ENCODE measurements at places on chromosomes 3 and 15. TPM values are rescaled to one million over a fixed set of nuclear protein-coding genes. Genes with fewer than 3 reads are reported as not detected.

PDHB gene
- 59.0 TPM for total RNA-seq

CCR9 gene
- 0.76 TPM for total RNA-seq

GOLGA6B gene
- total RNA-seq: not detected

COLQ gene
- total RNA-seq: 1.9 TPM

ALDH1A2 gene
- not detected for total RNA-seq

GP5 gene
- 0.22 TPM for total RNA-seq

LRRC31 gene
- total RNA-seq: not detected

P2RY12 gene
- 0.73 TPM for total RNA-seq

TTLL3 gene
- 84.6 TPM for total RNA-seq

ACTC1 gene
- not detected for total RNA-seq

LRRC2 gene
- not detected for total RNA-seq

PLAAT1 gene
- total RNA-seq: not detected

- no peak for DNase-seq
Measured at GRCh38 chr3:10136426-10137005, 5.1 kb upstream of the VHL start.

DNA sequence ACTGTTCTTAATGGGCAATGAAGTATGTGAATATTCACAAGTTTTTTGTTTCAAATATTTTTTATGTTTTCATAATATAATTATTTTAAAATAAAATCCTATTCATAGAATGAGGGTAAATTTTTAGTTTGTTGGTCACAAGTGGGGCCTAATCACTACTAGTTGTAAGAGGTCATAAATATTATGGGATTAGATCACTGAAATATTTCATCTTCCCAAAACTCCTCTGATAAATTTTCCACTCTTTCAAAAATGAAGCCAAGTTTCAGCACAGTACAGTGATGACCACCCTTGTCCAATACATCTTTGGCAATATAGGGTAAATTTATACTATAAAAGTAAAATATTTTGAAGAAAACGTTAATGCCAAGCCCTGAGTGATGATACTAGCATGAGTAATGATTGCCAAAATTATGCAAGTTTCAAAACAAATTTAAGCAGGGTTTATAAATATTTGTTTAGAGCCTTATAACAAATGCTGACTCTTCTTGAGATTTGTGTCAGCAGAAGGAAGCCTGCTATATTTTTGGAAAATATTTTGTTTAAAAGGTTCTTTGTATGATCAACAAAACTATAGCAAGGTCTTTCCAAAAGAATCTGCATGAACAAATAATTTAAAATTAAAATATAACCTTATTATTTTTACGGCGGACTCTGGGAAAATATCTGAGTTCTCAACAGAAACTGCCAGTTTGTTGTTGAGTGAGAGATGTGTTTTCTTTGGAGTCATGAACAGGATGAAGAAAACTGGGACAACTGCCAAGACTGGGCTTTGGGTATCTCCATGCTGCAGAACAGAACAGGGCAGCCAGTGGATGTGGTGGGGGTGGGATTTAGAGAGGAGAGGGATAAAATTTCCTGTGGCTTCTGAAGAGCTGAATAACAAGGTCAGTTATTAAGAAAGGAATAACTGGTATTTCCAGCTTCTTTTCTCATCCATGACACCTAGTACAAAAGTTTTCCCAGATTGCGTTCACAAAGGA, 17.9 kb upstream of the TM4SF1 start:
- no peak for DNase-seq

DNA sequence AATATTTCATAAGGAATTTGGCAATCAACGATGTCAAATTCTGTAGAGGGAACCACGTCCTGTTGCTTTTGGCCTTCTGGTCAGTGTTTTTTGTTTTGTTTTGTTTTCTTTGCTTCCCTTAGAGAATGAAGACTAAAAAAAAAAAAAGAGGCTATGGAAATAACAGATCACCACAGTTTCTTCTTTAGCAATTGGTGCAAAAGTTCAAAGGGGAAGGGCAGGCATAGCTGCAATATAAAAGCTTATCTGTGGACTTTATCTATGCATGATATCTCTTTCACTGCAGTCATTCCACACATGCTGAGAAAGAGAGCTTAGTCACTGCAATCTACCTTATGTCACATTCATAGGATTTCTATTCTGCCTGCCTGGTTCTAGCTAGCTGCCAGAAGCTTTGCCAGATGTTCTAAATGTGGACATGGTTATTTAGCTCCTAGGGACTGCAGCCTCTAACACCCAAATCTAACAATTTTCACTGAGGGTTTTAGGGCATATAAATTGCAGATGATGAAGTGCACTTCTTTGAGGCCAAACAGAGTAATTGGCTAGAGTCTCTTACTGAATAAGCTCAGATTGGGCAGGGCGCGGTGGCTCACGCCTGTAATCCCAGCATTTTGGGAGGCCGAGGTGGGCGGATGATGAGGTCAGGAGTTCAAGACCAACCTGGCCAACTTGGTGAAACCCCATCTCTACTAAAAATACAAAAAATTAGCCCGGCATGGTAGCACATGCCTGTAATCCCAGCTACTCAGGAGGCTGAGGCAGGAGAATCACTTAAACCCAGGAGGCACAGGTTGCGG, 637.2 kb downstream of the NTRK3 start:
- DNase-seq: no peak

- DNase-seq: no peak
Measured at GRCh38 chr3:186418671-186419145, 56.7 kb upstream of the DGKG start.

GRCh38 chr3:134059035-134059601, 29.4 kb upstream of the SLCO2A1 start:
- DNase-seq: no peak

DNA sequence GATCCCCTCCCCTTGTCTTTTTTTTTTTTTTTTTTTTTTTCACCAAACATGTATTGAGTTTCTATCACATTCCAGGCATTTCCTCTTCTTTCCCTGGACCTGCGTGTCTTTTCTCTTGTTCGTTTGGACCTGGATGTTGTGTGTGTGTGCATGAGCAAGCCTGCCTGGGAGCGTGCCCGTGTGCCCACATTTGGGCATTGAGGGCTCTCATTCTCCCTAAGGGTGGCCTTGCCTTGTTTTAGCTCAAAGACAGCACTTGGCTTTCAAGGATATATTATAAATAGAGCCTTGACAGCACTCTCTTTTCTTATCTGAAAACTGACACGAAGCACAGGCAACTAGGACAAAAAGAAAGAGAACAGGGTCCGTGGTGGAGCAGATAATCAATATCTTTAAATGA, 39.0 kb upstream of the SLC25A26 start:
- DNase-seq: no peak

- DNase-seq: no peak
Measured at GRCh38 chr3:55902221-55902900, 415.3 kb upstream of the WNT5A start.

DNA sequence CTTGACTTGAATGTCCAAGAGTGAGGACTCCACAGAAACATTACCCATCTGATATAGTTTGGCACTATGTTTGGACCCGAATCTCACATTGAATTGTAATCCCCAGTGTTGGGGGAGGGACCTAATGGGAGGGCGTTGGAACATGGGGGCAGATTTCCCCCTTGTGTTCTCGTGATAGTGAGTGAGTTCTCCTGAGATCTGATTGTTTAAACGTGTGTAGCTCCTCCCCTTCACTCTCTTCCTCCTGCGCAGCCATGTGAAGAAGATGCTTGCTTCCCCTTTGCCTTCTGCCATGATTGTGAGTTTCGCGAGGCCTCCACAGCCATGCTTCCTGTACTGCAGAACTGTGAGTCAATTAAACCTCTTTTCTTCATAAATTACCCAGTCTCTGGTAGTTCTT, 273.9 kb upstream of the TBC1D5 start:
- DNase-seq: no peak

DNA sequence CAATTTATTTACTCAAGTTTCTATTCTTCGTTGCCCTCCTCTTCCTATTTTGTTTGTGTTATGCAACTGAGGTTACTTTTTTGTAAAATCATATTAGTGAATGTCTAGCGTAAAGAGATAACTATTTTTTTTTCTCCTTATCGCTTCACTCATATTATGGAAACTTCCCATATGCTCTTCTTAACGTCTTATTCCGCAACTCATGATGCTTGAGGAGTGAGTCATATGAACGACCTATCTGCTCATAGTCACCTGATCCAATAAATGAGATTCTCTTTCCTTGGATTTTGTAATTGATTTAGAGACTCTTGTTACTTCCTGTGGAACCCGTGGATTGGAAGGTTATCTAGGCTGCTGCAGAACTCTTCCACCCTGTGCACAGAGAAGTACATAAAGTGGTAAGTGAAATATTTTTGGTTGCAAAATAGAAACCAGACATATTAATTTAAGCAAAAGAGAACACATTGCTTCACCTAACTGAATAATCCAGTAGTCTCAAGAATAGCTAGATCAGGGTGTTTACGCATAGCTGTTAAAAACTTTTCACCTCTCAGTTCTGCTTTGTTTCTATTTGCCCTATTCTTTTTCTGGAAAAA, 719.3 kb upstream of the SGO1 start:
- no peak for DNase-seq

DNA sequence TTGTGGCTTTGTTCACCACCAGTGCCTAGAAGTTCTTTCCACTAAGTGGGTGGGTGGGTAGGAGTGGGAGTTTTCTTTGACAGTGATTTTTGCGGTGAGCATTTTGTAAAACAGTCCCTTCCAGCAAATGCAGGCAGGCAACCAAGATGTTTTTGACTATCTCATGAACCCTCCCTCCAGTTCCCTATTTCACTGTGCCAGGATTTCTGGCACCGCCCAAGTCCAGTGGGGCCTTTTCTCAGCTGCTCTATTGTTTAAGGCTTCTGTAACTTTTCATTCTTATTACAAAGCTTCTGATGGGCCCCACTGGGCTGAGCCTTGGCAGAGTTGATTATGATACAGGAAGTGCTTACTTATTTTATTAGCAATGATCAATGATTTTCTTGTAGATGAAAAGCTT, 236.0 kb downstream of the EDEM1 start:
- no peak for DNase-seq

DNA sequence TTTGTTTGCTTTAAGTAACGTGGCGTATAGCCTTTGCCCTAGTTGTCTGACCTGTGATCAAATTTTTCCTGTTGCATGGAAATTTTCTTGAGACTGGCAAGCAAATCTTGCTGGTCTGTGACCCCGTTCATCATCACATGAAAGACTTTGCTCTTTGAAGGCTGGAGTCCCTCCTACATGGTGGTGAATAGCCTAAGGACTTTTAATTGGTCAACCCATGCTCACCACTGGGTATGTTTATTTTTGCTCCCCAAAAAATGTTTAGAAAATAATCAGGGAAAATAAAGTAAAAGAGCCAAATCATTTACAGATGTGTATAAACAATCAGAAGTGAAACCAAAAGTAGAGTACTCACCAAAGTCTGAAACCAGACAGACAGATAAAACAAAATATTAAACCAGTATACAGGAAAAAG, 1075.3 kb upstream of the ALCAM start:
- peak; percentile 8 for DNase-seq

- no peak for DNase-seq
Measured at GRCh38 chr3:78277801-78278200, 1237.9 kb downstream of the ROBO2 start.

GRCh38 chr15:90439946-90440345, 51.9 kb downstream of the IQGAP1 start:
- no peak for DNase-seq

GRCh38 chr3:21806733-21807132, 55.7 kb upstream of the ZNF385D start:
- no peak for DNase-seq

DNA sequence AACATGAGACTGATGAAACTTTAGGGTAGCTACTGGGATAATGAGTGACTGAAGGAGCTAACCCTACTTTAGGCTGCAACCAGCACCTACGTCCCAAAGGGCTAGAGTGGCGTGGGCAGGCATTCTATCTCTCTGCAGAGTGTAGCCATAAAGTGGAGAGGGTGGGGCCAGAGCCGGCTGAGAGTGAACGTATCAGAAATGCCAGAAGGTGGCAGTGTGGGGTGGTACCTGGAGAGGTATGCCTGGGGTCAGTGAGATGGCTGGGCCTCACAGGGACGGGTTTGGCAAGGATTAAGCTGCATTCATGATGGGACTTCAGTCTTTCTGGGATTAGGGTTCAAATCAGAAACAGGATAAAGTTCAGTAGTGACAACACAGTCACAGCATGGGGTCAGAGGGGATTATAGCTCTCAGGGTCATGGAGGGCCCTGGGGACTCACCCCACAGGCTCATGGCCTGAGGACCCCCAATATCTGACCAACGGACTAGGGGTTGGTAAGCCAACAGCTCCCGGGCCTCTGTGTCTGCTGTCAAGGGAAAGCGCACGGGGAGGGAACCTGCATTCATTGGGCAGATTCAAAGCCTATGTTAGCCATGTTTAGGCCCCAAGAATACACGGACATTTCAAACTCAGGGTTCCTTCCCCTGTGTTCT, 86.5 kb upstream of the FOXB1 start:
- peak; percentile 42 for DNase-seq

- DNase-seq: no peak
Measured at GRCh38 chr15:92633418-92633817, 22.2 kb downstream of the FAM174B start.

GRCh38 chr15:39488516-39488915, 92.4 kb upstream of the THBS1 start:
- DNase-seq: no peak

DNA sequence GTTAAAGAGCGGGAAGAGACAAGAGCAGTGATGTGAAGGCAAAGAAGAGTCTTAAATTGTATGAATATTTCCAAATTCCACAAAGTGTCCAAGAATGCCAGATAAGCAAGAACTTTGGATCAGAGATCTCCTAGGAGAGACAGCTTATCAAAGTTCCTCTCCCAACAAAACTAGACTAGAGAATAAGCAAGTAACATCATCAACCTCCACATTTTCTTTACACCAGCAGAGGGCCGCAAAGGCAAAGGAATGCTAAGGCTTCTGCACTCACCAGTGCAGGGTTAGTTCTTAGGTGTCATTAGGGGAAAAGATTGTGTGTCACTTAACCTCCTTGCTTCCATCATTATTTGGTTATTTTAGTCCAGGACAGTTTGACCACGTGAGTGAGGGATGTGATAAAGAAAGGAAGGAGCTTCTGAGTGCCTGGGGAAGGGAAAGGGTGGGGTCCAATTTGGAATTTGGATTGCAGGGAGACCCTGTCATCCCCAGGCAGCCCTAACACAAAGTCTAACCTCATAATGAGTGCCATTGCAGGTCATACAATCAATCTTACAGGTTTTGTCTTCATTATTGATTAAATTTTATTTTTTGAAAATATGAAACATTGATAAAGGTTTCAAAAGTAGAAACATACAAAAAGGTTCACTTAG, 7.5 kb upstream of the CMTM6 start:
- peak; percentile 81 for DNase-seq

- DNase-seq: no peak
Measured at GRCh38 chr3:63995086-63995485, 28.2 kb downstream of the PSMD6 start.

- DNase-seq: no peak
Measured at GRCh38 chr3:115960799-115961198, 337.5 kb downstream of the GAP43 start.

- DNase-seq: no peak
Measured at GRCh38 chr3:18765161-18765560, 340.0 kb upstream of the SATB1 start.

Measured in B cell (primary cell).